Stimulated activated CD4-positive, alpha-beta T cell treated with anti-CD3 and anti-CD28 coated beads, Interleukin-1b, Interleukin-23, amount 100 ng/mL, for 1 hour (primary cell): ENCODE measurements at places on chromosomes 2 and 18.

DNA sequence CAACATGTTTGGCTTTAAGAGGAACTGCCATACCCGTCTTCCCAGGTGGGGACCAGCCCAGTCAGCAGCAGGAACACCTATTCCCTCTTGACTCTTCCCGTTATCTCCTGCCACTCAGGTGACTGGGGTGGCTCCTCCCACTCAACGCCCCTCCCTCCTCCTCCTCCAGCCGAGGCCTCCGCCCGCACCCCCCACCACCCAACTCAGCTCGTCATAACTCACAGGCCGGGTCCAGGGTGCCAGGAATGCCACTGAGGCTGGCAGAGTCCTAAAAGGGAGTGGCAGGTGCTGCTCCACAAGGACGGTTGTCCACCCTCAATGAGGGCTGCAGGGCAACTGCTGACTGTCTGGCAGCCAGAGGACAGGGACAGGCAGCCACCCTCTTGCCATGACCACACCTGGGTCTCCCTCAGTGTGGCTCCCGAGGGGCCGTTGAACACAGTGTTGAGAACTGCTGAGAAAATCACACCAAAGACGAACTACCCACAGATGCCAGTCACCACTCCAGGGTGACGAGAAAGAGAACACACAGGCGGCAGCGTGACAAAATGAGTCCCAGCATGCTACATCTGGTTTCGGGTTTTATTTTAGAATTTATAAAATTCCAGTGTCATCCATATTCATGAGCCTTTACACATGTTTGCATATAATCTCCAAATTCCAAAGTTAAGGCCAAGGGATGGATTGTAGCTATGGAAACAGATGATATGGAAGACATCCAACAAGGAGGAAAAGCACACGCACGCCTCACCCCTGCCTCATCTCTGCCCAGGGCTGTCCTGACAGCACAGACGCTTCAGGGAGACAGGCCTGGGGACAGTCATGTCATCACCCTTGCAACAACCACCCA, 38.5 kb downstream of the ANO7 start:
- DNase-seq, result no peak

DNA sequence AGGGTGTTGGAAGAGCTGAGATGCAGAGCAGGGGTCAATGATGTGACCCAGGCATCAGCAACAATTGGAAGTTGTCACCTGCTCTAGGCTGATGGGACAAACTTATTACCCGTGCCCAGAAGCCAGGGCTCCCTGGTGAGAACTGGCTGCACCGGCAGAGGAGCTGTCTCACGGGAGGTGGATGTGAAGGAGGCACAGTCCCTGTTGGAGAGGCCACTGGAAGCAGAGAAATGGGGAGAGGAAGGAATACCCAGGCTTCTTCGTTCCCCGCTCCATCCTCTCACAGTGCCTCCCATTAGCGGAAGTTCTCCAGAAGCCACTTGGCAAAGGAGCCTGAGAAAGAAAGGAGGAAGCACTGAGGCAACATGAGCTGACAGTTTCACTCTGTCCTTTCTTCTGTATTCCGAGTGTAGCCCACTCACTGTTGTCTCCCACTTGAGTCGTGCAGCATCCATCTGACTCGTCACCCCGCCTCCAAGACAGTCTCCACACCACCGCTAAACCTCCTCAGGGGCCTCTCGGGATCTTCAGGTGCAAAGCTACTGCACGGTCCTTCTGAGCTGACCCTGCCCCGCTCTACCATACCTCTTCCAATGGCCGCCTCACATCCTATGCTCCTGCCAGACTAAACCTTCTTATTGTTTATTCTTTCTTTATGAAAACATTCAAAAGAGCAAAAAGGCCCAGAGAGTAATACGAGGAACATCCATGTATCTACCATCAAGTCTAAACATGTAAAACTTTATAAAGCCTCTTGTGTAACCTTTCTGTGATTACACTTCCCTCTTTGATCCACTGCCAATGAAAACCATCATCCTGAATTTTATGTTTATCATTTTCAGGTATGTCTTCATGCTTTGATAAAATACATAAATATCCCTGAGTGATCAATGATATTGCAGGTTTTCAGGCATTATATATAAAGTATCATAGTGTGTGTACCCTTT, 19.1 kb upstream of the AFTPH start:
- DNase-seq, result no peak

DNA sequence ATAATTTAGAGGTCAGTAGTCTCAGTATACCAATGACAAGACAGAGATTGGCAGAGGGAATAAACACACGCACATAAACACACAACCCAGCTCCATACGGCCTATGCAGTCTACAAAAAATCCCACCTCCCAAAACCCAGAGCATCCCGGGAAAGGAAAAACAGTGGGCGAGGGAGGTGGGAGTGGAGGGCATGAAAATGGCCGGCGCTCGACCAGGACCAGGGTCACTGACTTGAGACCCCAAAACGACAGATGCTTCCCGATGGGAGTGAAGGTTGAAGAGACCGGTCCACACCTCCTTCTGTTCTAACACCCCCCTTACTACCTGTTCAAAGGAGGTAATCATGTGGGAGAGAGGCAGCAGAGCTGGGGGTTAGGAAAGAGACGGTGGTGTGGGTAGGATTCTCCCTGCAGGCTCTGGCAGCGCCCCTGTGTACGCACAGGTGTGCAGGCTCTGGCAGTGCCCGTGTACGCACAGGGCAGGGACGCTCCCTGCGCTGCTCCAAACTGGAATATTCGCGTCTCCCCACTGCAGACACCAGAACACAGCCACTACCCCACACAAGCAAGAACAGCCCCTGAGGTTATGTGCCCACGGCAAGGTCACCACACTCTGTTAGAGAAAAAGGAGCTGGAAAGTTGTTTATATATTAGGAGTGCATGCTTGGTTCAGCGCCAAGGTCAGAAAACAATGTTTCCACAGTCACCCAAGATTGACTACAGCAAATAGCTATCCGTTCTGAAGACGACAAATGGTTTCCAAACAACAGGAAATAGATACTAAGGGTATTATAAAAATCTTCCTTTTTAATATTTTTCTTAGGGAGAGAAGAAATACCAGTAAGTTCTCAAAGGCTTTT, 67.9 kb downstream of the EIPR1 start:
- DNase-seq, result no peak

DNA sequence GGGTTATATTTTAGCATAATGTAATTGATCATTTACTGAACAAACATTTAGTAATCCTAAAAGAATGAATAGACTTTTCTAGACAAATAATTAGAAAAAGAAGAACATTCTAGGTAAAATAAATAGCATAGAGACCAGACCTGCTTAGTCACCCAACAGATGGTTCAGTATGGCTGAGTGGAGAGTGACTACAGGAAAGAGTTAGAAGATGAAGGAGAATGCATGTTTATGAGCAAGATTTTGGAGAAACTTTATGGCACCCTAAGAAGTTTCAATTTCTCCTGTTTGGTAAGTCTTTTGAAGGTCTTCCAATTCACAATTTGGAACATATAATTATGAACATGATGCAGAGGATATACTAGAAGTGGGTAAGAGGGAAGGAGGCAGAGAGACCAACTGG, 32.9 kb downstream of the FAP start:
- no peak for DNase-seq

DNA sequence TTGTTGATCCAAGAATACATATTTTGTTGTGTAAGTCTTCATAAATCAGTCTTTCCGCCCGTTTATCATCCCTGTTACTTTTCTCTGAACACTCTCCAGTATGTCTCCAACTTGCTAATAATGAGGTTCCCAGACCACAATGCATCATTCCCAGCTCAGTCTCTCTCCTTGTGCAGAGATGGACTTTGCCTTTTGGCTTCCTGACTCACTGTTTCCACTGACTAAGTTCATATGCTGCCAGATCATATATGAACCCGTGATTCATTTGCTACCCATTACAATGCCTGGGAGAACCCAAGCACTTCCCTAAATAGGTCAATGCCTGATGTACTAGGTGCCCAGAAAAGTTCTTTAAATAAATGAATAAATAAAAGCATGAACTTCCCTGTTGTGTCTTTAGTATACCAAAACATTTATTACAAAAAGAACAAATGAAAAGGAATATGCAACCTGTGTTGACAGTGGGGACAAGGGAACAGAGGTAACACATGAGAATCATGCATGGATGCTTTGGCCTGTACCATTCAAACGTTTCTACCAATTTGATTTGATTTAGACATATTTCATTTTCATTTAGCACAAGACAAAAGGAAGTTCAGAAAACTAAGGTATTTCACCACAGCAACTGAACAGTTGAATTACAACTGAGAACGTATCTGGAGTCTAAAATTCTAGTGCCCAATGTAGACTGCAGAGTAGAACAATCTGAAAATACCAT, 215.4 kb upstream of the HNRNPA3 start:
- DNase-seq, result no peak

- no peak for DNase-seq
Observed at GRCh38 chr18:56637711-56638231, 621 bp downstream of the TXNL1 start.

DNA sequence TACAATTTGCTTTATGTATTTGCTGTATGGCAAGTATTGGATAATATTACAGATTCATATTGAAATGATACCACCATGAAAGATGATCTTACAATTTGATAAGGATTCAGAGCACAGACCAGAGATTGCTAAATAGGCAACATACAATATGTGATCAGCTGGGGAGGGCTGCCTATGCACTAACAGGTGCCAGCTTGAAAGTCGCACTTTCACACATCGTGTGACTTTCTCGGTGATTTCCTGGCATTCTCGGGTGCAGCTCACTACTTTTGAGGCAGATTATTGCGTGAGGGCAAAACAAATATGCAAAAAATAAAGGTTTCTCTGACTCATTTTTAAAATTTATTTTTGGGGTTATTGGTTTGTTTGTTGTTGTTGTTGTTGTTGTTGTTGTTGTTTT, 36.0 kb downstream of the RBMS1 start:
- DNase-seq, result no peak

DNA sequence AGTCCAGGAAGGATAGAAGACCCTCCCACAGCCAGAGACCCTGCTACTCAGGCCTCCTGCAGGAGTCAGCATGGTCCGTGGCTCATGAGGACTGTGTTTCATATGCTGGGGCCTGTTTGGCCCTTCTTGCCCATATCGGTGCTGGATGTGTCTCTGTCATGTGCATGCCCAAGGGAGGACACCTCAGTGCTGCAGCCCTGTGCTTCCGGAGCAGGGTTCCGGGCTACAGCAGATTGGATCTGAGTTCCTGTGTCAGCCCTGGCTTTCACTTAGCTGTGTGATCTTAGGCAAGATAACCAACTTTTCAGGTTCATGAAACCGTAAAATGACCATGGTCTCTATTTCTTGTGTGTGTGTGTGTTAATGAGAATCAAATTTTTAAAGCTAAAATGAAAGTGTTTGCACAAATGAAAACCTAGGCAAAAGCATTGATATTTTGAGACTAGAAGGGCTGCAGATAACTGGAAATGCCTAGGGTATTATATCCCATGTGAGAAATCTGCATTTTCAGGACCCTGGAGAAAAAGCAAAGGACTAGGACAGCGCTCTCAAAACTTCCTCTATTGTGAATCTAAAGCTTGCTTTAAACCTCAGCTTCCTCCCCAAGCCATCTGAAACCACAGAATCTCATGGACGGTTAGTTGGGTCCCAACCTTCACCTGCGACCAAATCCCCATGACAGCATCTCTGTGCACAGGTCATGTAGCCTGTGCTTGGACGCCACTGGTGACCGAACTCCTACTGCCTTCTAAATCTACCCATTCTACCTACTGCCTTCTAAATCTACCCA, 58.8 kb upstream of the CAPN13 start:
- DNase-seq, result no peak

DNA sequence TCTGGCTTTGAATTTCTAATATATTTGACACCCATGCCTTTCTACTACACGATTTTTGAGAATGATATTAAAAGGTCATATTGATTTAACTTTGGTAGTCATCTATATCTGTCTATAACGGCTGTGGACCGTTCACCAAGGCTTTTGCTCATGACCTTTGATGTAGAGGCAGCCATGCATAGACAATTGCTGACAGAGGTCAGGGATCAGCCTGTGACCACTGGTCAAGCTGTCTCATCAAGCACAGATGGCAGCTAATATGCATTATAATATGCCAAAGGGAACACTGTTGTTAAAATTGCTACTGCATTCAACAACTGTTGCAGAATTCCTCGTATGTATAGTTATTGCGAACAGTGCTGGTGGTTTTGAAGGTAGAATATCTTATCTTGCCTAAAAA, 323.9 kb upstream of the DSEL start:
- DNase-seq, result no peak

- no peak for DNase-seq
Observed at GRCh38 chr2:67389788-67390187, 7.3 kb upstream of the ETAA1 start.

DNA sequence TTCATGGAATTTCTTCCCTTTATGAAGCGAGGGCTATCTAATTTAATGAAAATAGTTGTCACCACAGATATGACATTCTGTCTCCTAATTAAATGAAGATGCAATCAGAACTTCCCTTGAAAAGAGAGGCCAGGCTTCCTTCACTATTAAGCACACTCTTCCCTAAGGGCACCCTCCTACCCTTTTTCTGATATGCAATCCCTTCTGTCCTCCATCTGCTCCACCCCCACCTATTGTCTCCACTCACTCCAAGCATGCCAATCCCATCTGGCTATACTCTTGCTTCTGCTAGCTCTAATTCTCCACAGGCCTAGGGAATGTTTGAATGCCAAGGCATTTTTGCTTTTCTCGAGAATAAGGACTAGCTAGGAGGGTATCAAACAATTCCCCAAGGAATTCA, 818.4 kb upstream of the FSHR start:
- no peak for DNase-seq

DNA sequence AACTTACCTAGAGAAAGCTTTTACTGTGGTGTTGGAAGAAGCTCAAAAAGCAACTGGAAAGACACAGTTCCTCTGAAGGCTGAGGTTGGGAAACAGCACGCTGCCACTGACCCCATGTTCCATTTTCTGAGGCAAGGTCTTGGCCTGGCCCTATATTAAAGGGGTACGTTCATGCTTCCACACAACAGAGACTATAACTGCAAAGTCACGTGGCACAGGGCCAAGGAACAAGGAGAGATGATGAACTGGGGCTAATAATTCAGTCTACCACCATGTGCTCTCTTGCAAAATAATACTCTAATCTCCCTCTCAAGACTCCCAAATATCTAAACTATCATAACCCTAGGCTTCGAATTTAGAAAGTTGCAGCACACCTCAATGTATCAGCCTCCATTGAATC, 381.6 kb downstream of the DSEL start:
- no peak for DNase-seq
